ENCODE measurements at places on chromosomes 16 and 17.

GRCh38 chr17:37062021-37062420, 113.3 kb downstream of the AATF start:
- DNase-seq, result no peak

- DNase-seq, result no peak
Observed at GRCh38 chr16:17776888-17777287, 306.1 kb upstream of the XYLT1 start.

GRCh38 chr17:13933441-13934276, 135.6 kb upstream of the COX10 start:
- DNase-seq, result no peak

- DNase-seq, result no peak
Observed at GRCh38 chr17:78040440-78041385, 82.2 kb downstream of the TNRC6C start.

- DNase-seq, result no peak
Observed at GRCh38 chr17:41127371-41127770, 3.4 kb upstream of the KRTAP4-12 start.

- no peak for DNase-seq
Observed at GRCh38 chr16:87496447-87496801, 3.6 kb upstream of the ZCCHC14 start.

- DNase-seq, result no peak
Observed at GRCh38 chr16:24950275-24950674, 64.9 kb downstream of the ARHGAP17 start.

DNA sequence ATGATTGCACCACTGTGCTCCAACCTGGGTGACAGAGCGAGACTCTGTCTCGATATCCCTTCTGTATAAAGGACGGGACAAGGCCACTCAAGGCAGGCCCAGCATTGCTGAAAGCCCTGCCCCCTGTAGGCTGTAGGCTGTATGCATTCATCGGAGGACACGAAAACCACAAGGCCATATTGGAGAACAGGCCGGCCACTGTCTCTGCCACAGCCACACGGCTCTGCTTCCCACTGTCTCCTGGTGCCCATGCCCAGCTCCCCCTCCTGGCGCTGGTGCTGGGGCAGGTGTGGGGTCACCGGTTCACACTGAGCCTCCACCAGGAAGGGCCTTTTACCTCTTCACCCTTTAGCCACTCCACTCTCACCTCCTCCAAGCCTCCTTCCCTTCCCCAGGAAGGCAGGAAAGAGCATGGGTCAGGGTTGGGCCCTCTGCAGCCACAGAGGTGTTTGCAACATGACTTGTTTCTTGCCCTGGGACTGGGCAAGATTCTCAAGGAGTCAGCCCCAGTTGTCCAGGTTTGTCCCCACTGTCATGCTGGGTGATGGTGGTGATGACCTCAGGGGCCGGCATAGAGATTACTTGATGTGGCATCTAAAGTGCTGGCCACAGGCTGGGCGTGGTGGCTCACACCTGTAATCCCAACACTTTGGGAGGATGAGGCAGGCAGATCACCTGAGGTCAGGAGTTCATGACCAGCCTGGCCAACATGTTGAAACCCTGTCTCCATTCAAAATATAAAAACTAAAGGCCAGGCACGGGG, 5.3 kb upstream of the NTN3 start:
- no peak for DNase-seq

- no peak for DNase-seq
Observed at GRCh38 chr17:16926571-16927451, 45.1 kb downstream of the TNFRSF13B start.

GRCh38 chr17:66720027-66720426, 114.9 kb upstream of the CACNG5 start:
- no peak for DNase-seq

DNA sequence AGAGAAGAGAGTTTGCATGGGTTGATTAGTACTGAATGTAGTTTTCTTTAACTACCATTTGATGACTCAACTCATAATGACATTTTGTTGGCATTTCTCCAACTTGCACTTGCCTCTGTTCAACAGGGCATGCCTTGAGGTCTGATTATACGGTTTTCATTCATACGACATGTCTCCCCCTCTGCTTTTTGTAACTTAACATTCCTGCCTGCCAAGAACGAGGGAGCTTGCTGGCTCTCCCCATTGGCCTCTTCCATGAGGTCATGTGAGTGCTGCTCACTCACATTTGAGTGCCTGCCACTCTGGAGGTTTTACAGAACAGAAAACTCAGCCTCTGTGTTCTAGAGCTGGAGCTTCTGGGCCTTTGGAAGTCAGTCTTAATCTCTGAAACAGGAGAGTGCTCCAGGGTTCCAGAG, 19.7 kb downstream of the MAP2K6 start:
- DNase-seq, result no peak

DNA sequence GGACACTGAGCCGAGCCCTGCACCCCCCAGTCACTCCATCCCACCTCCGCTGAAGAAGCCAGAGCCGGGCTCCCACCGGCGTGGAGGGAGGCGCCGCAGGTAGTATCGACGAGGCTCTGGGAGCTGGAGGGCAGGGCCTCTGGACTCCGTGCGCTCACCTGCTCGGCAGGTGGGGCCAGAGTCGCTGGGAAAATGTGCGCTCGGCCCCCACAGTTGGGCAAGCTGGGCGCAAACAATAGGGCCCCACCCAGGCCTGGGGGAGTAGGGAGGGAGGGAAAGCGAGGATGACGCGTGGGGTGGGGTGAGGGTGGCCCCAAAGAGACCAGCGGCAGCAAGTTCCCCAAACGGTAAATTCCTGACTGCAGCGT, 668 bp downstream of the JUP start:
- no peak for DNase-seq

All from SW 1271 (cell line).